ENCODE measurements at places on chromosomes 13 and 19.

DNA sequence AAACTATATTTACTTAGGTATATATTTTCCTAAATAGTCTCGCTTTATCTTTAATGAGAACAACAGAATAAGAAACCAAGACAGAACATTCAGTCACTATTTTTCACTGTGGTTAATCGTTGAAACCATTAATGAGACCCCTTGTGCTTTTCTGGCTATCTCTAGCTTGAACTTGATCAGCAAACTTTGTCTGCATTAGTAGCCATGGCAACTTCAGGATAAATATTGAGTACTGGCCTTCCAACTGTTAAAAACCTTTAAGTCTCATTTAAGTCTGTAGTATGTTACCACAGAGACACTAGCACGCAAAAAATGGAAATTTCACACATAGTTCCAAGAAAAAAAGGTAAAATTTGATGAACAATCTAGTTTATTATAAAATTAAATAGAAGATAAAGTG lies 946.0 kb downstream of the SLITRK5 start:
- DNase-seq = peak; percentile 1

DNA sequence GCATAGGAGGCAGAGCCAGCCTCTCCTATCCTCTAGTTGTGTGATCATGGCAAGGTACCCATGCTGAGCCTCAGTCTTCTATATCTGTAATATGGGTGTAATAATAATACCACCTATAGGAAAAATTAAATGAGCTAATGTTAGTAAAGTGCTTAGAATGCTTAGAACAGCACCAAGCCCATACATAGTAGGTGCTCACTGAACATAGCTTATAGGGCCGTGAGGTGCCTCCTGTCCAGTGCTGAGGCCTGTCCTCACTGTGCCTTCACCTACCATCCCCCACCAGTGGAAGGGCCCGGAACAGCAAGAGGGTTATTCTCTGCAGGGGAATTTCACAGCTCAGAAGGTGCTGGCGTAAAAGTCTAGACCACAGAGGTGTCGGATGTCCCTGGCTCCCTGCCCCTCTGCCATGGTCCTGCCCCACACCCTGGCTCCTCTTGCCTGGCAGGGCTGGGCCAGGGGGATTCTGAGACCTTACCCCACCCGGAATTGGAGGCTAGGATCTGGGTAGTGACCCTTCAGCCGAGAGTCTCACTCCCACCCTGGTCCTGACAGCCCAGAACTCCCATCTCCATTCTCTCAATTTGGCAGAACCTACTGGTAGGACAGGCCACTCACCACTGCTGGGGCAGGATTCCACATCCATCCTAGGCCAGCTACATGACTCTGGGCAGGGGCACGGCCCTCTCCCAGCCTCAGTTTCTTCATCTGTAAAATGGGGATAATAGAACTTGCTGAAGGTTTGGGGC lies 2.2 kb upstream of the SCN1B start:
- no peak for DNase-seq

DNA sequence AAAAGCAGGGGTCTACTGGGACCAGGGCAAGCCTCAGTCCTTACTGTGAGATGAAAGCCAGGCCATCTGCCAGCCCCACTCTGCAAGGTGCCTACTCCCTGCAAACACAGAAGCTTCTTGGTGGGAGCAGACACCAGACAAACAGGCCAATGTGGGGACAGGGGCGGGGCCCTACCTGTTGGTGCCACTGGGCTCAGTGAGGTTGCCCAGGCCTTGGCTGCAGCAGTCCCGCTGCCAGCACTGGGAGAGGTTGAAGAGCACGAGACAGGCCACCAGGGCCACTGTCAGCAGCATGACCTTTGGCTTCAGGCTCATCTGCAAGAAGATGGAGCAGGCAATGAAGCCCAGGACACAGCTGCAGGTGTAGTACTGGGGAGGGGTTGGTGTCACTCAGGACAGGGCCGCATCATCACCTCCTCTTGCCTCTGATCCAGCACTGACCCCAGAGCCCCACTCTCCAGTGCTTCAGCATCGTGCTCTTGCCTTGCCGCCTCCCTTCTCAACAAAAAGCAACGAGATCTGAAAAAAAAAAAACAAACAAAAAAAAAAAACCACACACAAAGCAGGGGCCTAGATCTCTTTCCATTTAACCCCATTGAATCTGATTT lies 72.6 kb downstream of the NBEA start:
- no peak for DNase-seq

- DNase-seq = no peak
These were observed 40.9 kb downstream of the ATP7B start for GRCh38 chr13:51970349-51970748.

DNA sequence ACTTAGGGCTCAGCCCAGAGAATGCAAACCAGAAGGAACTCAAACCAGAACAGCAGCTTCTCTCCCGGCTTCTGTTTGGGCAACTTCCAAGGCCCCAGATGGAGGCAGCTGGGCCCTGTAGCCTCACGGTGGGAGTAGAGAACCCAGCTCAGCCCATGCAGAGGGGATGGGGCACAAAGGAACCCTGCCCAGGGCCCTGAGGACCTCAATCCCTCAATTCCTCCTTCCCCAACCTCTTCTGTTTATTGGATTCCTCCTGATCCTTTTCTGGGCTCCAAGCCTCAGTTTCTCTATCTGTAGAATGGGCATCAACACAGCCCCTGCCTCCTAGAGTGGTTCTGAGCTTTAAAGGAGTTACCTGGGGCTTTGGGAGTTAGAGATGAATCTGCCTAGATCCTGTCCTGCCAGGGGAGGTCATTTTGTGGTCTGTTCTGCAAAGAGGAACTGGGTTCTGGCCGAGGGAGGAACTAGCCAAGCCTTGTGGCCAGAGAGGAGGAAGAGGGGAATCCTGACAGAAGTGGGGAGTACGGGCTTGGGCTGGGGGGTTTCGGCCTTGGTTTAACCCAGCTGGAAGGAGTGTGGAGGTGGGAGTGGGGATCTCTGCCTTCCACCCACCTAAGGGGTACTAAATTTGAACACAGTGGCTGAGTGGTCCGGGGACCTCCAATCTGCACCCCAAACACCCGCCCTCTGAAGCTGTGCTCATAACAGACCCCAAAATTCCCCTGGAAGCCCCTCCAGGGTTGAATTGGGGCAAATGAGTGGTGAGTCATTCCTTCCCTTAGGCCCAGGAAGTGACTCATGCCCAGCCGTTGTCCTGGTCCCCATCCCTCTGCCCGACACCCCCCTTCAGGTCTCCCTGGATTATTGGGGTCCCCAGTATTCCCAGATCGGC lies 2.7 kb downstream of the ADGRE5 start:
- DNase-seq = peak; percentile 80

GRCh38 chr13:40653527-40654318 lies 12.7 kb downstream of the FOXO1 start:
- DNase-seq = no peak

DNA sequence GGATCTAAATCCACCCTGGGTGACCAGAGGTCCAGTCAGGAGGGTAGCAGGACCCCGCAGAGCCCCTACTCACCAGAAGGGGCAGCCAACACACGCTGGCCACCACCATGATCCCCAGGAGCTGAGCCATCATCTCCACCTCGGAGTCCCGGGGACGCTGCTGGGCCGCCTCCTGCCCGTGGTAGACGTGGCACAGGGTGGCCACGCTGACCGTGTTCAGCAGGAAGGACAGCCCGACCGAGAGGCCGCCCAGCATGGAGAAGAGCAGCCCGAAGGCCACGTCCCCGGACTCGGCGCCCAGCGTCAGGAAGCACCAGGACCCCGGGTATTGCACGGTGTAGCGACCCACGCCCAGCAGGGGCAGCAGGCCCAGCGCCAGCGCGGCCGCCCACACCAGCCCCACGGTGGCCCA lies 6.9 kb downstream of the TBXA2R start:
- no peak for DNase-seq

DNA sequence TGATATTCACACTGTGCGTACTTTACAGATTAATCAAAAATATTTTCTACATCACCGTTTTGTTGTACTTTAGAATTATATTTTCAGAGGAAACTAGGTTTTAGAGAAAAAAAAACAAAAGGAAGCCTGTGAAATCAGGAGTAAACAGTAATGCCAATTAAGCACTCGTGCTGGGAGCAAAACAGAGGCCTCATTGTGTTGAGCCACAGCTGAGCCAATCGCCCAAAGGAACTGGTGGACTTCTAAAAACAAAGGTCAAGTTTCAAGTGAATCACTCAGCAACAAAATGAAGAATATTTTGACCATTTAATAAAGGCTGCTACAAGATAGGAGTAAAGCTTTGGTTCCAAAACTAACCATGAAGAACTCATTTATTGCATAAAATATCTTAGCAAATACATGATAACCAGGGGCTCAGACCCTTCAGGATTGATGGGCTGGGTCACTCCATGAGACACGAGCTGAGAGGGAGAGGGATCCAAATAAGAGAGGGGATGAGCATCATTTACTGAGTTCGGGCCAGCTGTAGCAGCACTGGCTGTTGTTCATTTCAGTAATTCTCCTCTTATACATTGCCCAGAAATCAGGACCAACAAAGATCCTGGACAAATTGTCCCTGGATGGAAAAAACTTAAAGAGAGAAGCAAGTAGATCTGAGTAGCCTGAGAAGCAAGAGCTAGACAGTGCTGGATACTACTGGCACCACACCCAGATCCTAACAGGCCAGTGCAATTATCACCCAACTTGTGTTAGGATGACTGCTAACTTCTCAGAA lies 8.3 kb upstream of the NALCN start:
- no peak for DNase-seq

- DNase-seq = no peak
These were observed 54.0 kb upstream of the GTF3A start for GRCh38 chr13:27370305-27370872.

DNA sequence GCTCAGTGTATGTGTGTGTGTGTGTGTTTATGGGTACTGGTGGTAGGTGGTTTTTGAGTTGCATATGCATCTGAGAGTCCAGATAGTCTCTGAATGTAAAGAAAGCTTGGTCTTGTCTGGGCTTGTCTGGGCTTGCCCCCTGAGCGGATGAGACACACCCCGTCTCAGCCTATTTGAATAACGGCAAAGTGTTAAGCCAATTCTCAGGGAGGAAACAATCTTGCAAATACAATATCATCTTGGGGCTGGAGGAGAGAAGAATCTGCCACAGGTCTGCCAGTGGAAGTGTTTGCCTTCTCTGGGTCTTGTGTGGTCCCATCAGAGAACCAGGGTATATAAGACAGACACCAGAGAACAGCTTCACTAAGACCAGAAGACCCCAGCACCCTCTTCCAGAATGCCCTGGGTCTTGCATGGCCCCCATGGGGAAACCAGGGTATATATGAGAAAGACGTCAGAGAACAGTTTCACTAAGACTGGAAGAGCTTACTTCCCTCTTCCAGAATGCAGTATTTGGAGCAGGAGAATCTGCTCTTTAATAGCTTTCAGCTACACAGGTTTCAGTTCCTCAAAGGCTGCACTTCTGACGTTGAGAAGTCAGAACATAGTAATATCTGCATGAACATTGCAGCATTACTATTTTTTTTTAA lies 13.3 kb downstream of the CD70 start:
- no peak for DNase-seq

- DNase-seq = peak; percentile 33
These were observed 4.9 kb upstream of the NECTIN2 start for GRCh38 chr19:44841231-44841630.

- DNase-seq = peak; percentile 30
These were observed 1.9 kb downstream of the PTPRS start for GRCh38 chr19:5338656-5339197.

DNA sequence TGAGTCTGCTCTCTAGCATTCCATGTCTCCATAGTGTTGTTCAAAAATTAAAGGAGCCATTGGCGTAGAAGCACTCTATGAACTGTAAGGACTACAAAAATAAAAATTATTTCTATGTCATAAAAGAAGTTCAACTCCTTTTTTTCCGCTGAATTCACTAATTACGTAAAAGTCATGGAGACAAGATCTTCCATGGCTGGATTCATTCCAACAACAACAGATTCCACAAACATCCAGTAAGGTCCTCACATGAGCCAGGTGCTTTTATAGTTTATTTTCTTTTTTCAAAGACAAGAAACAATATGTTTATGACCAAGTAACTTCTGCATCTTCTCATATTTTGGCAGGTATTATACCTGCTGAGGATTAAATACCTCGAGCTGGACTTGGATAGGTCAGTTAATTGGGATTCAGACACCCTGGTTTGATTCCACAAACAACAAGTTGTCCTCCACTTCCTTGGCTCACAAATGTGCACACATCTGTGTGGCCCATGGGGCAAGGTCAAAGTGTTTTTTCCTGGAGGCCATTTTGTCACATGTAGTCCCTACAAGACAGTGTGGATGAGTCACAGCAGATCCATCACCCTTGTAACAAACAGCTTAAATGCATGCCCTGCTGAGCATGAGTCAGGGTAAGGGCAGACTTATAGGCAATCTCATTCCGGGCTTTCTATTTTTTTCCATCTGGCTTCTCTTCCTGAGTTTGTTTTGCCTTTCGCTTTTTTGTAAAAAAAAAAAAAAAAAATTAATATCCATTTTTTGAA lies 475.6 kb downstream of the COG6 start:
- no peak for DNase-seq
